ENCODE measurements at places on chromosomes 13 and 19.

GRCh38 chr19:17623224-17623935 lies 64.8 kb downstream of the UNC13A start:
- no peak for DNase-seq

DNA sequence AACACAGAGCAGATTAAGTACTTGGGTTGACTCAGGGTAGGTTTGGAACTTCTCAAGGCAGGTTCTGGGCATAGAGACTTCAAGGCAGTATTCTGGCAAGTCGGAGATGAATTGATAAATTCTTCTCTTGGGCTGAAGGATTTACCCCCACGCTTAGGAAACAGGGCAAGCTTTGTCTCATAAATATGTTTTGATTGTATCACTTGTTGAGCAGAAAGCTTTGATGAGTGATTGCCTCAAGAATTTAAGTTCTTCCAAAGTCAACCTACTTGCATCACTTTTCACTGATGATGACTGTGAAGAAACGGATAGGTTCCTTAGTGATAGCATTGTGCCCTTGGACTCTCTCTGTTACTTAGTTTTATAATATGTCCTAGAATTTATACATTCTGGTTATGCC lies 258.6 kb upstream of the DACH1 start:
- DNase-seq, result no peak

GRCh38 chr19:46896076-46896794 lies 35.4 kb downstream of the ARHGAP35 start:
- no peak for DNase-seq

DNA sequence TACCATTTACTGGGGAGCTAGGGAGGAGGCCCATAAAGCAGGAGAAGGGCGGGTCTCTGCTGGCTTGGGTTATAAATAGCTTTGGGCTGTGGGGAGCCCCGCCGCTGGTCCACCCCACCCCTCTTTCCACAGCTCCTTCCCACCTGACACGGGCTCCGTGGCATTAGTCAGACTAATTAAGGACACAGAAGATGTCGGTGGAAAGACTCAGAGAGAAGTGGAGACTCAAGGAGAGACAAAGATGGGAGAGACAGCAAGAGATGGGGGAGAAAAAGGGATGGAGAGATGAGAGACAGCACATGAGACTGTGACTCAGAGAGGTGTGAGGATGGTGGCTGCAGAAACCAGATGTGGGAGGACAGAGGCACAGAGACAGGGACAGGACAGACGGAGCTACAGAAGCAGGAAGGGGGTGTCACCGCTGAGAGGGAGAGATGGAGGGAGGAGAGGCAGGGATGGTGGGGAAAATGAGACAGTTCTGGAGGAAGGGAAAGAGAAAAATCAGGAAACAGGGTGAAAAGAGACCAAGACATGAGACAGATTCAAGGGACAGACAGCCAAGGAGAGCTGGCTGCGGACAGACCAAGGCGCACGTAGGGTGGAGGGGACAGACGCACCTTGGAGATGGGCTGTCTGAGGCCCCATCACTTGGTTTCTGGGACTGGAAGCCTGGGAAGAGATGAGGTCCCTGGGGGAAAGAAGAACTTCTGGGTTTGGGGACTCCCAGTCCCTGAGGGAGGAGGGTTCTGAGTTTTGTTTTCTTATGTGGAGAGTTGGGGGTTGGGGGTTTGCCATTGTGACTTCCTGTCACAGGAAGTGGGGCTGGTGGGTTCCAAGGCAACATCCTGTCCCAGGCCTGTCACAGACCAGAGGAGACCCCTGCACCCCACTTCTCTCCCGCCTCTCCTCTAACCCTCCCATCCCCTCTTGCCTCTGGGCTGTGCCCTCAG lies 4.1 kb downstream of the ARHGEF1 start:
- DNase-seq, result no peak

- no peak for DNase-seq
These were observed 1.9 kb downstream of the CDC42EP5 start for GRCh38 chr19:54470991-54471782.

DNA sequence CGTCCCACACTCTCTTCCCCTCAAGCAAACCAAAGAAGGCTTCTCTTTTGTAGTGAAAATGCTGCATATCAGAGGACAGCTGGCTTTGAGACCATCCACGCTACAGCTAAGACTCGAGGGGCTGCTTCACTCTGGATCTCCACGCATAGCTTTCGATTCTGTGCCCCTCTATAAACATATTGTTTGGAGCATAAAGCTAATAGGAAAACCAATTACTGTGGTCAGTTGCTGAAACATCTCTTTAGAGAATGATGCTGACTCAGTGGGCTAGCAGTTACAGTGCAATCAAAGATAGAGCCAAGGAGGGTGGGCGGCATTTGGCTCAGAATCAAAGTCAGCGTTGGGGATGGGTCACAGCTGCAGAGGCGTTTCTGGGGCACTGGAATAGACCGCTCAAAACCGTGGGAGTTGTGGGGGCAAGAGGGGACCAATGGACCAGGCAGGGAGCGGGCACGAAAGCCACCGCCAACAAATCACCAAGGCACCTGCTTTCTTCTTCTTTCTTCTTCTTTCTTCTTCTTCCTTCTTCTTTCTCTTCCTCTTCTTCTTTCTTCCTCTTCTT lies 76.7 kb downstream of the RASL11A start:
- DNase-seq, result no peak

DNA sequence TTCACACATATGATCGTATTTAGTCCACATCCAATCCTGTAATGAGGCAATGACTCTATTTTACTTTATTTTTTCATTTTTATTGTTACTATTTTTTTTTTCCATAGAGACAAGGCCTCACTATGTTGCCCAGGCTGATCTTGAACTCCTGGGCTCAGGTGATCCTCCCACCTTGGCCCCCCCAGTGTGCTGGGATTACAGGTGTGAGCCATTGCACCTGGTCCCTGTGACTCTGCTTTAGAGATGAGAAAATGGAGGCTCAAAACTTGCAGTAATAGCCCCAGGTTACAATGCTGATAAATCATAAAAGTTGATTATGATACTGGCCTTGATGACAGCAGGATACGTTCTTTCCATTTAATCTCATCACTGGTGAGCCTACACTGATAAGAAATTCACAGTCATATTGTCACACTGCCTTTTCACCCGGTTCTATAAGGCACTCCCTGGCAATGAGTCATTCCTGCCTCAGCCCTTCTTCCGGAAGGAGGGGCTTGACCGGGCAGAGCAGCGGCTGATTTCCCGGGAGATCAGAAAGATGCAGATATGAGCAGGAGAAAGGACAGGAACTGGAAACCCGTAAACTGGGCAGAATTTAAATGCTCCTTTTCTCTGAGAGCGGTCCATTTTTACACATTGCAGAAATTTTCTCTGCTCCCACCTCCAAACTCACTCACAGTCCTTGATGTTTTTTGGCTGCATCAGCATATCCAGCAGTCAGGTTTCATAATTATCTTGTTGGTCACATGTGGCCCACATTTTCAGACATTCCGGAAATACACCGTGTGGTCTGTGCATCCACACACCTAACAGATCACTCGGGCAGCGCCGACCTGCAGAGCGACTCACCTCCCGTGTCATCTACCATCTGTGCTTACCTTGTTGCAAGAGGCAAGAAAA lies 616.4 kb downstream of the EFNB2 start:
- DNase-seq, result no peak

DNA sequence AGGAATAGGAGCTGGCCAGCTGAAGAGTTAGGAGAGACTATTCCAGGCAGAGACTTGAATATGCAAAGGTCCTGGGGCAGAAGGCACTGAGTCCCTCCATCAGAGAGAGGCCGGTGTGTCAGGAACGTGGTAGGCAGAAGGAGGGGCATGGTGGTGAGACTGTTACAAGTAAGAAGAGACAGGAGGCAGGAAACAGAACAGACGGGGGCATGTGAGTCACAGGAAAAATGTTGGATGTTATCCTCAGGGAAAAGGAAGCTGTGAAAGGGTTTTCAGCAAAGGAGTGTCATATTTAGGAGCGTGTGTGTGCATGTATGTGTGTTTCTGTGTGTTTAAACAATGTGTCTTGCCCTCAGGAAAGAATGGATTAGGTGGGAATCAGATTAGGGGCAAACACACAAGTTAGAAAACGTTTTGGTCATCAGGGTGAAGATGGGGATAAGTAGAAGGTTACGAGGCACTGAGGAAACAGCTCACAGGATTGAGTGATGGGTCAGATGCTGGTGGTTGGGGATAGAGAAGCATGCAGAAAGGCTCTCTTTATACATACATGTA lies 1.1 kb downstream of the EDDM13 start:
- no peak for DNase-seq

- DNase-seq, result peak; percentile 72
These were observed 4.5 kb upstream of the B3GNT8 start for GRCh38 chr19:41431426-41432386.

GRCh38 chr19:30565636-30566035 lies 193.5 kb downstream of the ZNF536 start:
- no peak for DNase-seq

GRCh38 chr13:100240109-100240779 lies 151.4 kb downstream of the PCCA start:
- no peak for DNase-seq
